ENCODE measurements at places on chromosomes 4 and X.
A peak's percentile ranks its signal among the peaks of the same experiment; 100 is the strongest.

- DNase-seq: no peak
Observed at GRCh38 chr4:68576272-68577125, at the start of gene UGT2B17. Gene UGT2B17 (minus strand): TSS chr4:68576322. CDS start chr4:68568484, 7,838 bp downstream.

DNA sequence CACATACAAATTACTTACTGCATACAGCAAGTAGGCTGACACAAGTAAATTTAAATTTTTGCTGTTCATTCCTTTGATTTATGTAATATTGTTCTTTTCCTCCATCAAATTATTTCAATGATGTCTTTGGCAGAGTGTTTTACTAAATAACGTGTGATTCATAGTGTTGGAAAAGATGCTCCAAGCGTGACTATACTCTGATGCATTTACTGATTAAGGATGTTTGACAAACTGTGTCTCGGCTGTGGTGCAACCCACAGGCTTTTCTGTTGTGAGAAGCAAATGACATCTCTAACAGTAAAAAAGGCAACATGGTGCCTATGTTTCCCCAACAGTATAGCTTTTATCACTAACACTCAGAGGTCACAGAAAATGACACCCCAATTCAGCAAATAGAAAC lies 540.9 kb downstream of the PPP4R3C start:
- no peak for DNase-seq

- DNase-seq: peak; percentile 6
Observed at GRCh38 chr4:184896868-184897715, 71.3 kb upstream of the ACSL1 start.

DNA sequence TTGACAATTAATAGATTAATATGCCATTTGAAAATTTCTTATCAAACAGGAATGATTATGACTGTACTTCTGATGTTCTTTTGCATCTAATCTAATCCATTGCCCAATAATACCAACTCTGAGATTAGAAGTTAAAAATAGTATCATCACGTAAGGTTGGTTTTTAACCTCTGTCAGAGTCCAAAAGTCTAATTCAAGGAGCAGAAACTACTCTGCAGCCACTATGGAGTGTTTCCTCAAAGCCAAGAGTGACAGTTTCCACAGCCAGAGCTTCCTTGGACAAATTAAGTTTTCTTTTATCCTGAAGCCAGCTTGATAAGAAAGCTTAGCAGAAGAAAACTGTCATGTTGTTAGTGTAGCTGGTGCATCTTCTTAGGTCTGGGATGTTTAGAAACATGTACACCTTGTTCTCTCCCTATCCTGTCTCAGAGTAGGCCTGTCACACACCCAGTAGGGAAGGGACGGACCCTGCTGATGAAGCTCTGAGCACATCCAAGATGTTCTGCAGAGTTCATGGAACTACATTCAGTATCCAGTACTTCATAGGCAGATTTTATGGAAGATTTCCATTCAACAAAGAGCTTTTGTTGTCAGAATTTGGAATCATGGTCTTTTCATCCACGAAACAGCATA lies 20.4 kb upstream of the PI4K2B start:
- DNase-seq: no peak

GRCh38 chrX:130728208-130728607 lies 174.8 kb downstream of the ENOX2 start:
- no peak for DNase-seq

DNA sequence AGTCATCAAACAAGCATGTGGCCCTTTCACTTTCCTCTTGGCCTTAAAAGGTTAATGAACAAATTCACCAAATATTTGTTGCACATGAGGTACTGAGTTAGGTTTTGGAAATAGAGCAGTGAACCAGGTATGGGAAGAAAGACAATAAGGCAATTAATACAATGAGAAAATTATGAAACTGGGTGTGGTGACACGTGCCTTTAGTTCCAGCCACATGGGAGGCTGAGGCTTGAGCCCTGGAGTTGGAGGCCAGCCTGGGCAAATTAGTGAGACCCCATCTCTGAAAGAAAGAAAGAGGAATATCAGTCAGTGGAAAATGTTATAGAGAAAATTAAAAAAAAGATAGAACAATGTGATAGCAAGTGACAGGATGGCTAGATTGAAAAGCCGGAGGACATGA lies 8.1 kb downstream of the PHEX start:
- no peak for DNase-seq

GRCh38 chr4:146522869-146523205 lies 1.1 kb upstream of the SLC10A7 start:
- DNase-seq: peak; percentile 35

DNA sequence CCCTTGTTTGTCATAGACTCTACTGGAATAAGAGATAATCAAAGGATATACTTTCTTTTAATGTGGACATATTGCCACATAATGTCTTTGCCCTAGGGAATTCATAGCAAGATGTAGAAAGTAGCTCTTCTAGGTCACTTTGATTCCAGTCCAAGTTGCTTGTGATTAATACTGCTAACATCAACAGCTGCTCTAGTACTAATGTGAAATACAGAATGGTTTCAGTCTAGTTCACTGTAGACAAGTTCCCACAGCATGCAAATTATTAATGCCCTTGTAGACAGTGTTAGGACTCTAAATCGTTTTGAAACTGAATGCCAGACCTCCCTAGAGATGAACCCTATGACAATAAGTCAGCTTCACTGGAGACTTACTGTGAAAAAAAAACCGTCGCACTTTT lies 494.6 kb upstream of the ATOH1 start:
- DNase-seq: no peak

- peak; percentile 13 for DNase-seq
Observed at GRCh38 chrX:21840193-21840545, 752 bp downstream of the MBTPS2 start.

GRCh38 chr4:37524267-37524666 lies 161.9 kb downstream of the RELL1 start:
- no peak for DNase-seq

DNA sequence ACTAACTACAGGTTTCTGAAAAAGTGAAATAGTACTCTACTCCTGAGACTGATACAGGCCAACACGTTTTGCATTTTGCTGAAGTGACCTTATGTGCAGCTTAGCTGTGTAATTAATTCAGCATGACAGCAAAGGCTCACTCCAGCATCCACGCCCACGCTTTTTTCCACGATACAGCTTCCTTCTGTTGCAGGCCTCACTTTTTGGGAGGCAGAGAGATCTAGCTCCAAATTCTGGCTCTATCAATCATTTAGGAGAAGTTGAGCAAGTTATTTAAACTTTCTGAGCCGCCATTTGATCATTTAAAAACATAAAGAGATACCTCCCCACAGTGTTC lies 160.3 kb downstream of the AFAP1 start:
- DNase-seq: no peak

DNA sequence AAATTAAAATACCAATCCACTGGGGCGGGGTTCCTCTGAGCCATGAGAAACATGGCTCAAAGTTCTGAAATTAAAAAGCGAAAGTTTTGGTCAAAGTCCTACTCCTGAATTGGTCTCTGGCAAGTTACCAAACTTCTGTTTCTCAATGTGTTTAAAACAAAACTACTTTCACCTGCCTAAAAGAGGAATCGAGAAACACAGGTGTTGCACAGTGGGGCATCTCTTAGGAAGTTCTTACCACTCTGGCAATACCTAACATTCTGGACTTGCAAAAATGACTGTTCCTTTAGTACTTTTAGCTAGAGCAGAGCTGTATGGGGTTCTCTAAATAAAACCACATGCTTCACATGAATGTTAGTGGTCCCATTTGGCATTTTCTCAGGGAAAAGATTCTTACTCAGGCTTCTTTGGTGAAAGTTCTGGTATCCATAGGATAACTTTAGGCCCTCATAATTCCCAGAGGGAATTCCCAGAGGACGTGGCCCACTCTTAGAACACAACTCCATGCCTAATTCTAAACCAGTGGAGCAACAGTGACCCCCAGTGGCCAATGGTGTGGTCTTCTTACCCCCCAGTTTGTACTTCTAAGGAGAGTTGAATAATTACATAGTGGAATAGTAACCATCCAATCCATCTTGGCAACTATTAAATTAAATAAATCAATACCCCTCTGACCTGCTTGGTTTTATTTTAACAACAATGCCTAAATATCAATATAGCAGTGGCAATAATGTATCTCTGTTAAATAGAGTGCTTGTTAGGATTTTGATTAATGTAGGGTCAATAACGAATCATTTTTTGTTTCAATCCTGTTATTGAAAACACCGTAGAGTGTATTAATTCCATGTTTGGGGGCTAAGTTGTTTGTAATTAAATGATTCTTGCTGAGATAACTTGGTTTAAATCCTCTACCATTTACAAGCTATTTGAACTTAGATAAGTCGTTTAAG lies 21.9 kb downstream of the BMP3 start:
- DNase-seq: peak; percentile 39

DNA sequence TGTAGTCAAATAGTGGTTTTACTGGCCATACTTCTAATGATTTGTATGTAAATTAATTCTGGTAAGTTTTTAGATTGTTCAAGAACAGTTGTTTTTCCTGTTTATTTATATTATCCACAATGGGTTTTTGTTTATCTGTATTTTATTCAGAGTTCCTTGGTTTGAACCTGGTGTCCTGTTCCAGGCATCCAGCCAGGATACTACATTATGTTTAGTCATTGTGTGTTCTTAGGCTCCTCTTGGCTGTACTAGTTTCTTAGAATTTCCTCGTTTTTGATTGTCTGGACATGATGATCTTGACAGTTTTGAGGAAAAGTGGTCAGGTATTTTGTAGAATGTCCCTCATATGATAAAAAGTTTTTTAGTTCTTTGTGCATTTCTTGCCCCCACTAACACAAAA lies 7.8 kb downstream of the TIGD2 start:
- DNase-seq: no peak

- DNase-seq: no peak
Observed at GRCh38 chr4:121411151-121411744, 30.4 kb upstream of the QRFPR start.

DNA sequence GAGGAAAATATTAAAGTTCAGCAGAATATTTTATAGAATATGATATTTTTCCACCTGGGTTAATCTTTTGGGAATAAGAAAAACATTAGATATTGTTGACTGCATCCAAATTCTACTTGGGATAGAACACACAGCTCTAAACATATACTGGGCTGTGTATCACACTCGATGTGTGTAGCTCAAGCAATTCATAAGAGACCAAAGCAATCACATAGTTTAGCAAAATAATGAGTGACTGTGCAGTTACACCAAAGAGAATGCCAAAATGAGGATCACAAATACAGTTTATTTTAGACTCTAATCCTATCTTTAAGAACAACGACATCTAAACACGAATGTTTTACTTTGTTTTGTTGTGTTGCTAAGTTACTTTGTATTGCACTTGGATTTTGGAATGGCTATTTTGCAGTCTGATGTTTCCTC lies 101.2 kb downstream of the CBR4 start:
- DNase-seq: no peak

GRCh38 chr4:38590046-38590445 lies 74.0 kb upstream of the KLF3 start:
- DNase-seq: no peak

DNA sequence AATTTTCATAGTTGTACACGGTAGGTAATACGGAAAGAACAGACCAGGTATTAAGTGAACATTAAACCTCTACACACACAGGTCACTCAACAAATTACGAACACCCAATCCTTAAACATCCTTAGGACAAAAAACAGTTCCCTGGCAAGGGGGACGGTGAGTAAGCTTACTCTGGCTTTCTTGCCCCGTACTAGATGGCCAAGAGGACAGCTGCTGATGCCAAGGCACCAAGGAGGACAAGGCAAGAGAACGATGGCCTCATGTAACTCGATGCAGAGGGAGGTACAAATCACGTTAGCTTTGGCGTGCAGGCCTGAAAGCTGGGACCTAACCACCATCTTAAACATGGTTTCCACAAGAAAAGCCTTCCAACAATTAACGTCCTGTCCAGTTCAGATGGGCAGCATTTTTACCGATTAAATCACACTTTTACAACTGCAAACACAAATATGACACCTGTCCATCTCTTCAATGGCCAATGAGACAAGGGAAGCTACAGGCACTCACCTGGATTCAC lies 23.7 kb downstream of the FAT1 start:
- no peak for DNase-seq

- DNase-seq: no peak
Observed at GRCh38 chrX:7110821-7111276, 36.7 kb upstream of the STS start.

DNA sequence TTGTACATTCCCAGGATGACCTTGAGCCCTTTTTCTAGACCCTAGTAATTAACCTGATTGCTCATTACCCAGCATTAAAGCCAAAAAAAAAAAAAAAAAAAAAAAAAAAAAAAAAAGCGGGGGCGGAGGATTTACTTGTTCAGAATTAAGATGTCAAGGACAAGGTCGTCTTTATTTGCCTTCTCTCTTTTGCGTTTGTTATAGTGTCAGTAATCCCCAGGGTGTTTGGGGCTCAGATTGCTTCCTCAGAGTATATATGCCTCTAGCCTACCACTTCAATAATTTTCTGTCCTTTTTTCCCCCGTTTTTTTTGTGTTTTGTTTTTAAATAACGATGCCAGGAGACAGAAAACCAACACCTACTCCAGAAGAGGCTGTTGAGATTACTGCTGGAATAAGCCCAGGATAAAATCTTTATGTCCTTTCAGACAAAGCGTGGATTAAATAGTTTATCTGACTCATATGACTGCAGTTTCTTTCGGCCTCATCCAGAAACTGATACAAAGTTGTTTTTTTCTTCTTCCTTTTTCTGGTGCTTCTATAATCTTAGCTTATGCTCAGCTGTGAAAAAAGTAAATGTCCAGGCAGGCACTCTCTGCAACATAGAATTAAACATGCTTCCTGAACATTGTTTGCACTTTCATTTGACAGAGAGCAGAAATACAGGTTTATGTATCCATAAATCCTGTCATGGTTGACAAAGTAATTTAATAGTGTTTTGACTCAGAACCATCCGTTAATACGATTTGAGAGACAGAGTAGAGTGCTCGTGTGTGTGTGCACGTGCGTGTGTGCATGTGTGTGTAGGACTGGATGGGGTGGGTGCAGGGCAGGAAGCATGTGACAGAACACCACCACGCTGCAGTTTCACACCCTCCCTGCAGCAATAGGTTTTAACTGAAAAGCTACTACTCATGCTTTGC lies 138.6 kb downstream of the AFF1 start:
- peak; percentile 46 for DNase-seq

- DNase-seq: no peak
Observed at GRCh38 chrX:68292471-68292870, 140.8 kb downstream of the OPHN1 start.

DNA sequence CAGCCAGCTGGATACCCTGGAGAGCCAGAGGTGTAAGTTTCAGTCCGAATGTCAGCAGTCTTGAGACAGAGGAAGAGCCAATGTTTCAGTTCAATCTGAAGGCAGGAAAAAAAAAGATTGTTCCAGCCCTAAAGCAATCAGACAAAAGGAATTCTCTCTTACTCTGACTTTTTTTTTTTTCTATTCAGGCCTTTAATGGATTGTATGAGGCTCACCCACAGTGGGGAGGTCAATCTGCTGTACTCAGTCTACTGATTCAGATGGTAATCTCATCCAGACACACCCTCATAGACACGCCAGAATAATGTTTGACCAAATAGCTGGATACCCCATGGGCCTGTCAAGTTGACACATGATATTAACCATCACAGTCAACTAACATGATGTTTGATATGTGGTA lies 51.9 kb downstream of the TEX13A start:
- no peak for DNase-seq

All from CD4-positive, alpha-beta T cell treated with Interleukin-17A for 1 hour (primary cell).